GM12865 (cell line): ENCODE measurements at places on chromosomes 16 and 17.

DNA sequence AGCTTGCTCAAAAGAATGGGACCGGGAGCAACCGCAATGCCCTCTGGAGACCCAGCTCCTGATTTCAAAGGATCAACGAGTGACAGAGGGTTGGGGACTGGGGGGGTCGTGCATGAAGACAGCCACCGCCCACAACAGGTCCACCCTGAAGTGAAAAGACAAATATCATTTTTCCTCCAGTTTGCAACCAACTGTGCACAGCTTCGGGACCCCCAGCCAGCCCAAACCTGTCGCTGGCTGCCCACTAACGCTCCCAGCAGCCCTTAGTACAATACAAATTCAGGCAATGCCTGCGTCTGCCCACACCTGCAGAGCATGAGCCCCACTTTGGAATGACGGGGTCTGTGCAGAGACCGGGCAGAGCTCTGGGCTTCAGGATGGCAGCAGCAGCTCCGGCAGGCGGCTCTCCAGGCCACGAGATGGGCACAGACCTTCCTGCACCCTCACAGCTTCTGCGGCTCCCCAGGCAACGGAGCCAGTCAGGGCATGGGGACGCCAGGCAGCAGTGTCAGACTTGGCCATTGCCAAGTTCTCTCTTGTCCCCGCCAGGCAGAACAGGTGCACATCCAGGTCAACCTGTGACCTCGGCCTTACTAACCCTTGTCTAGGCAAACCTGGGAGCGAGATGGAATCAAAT is 60.1 kb downstream of the TBC1D16 start:
- DNase-seq, result no peak

DNA sequence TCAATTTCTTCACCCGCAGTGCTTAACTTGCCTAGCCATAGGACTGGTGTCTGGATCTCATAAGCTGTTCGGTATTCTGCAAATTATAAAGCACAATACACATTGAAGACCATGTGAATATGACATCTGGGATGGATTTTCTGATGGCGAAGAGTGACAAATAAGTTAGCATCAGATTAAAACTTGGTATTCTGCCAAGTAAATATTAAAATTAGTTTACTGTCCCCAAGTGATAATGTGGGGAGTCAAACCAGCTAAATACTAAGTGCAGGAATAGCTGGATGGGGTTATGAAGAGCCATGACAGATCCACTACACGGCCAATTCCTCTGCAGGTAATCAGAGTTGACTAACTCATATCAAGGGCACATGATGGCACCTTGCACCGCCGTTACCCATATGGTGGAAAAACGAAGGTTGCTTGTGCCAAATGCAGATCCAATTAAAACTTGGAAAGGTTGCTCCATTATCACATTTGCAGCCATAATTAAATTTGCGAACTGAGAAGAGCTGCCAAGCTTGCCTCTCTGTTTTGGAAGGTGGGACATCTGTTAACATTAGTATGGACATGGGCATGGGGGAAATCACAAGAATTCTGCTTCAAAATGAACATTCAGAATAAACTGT is 114.9 kb upstream of the TOM1L1 start:
- DNase-seq, result no peak

- no peak for DNase-seq
These were observed 10.0 kb downstream of the GAN start for GRCh38 chr16:81324808-81325207.

GRCh38 chr17:43936434-43936833 is 5.8 kb downstream of the PPY start:
- DNase-seq, result no peak

- no peak for DNase-seq
These were observed 43.4 kb downstream of the NEUROD2 start for GRCh38 chr17:39564211-39564848.

DNA sequence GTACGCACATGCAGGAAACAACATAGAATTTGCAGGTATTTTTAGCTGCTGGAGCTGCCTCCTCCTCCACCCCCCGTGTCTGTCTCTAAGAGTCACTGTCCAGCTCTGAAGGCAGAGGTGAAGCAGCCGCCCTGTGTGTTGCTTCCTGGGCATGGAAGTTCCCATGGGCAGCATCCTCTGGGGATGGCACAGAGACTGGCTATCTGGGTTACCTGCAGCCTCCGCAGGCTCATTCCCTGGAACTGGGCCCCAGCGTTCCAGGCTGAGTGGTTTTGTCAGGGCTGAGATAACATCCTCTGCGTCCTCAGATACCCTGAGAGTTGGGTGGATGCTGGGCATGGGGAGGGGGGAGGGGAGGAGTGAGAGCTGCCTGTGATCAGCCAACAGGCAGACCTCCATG is 41.5 kb upstream of the MRTFB start:
- no peak for DNase-seq
